RWPE1 (cell line): ENCODE measurements at places on chromosomes 1 and 21.
A peak's percentile ranks its signal among the peaks of the same experiment; 100 is the strongest.

GRCh38 chr1:109327285-109327684, 20.5 kb upstream of the MYBPHL start:
- no peak for DNase-seq

DNA sequence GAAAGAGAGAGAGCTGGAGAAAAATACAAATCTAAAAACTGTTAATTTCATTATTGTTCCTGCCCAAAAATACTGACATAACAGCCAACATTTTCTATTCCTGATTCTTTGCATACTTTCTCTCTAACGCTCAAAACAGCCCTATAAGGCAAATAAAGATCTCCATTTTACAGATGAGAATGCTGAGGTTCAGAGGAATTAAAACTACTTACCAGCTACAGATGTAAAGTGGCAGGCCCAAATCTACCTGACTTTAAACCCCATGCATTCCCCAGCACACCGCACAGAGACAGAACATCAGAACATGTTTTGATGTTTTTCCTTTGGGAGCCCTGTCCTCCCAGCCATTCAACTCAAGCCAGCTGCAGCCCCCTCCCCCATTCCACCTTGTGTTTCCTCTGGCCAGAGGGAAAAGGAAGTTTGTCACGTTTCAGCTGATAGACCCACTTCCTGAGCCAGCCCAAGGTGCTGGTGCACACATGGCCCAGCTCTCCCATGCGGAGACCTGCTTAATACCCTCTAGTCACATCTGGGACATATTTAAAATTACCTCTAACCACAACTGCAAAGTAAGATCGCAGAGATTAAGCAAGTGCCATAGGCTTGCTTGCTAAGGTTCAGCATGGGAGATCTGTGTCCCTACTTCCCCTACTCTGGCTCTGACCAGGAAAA, 133.1 kb upstream of the NFIA start:
- no peak for DNase-seq

DNA sequence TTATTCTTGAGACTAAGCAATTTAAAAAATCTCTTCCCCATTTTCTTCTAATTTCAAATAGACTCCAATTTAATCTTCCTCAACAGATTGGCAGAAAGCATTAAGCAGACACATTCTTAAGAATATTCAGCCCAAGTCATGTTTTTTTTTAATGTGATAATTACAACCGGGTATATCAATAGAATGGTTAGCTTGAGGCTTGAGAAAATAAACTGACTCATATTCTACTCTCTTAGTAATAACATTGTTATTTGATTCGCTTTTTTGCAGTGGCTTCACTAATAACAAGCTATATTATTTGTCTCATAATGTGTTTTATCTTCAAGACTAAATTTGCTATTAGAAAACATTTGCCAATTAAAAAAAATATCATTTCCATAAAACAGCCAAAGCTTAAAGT, 488.6 kb upstream of the RGS18 start:
- peak; percentile 13 for DNase-seq

DNA sequence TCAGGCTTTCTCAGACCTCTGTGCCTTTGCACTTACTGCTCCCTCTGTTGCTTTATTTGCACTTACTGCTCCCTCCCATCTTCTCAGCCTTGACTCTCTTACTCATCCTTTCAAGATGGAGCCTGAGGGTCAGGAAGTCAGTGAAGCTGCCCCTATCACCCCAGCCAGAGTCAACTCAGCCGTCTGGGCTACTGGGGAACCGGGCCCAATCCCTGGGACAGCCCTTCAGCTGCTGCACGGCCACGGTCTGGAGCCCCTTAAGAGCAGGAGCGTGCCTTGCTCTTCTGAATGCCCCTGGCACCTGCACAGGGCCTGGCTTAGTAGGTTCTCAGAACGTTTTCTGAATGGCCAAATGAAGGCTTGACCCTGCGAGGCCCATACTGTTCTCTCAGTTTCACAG, 244.4 kb downstream of the FOXD2 start:
- DNase-seq: no peak

- no peak for DNase-seq
Measured at GRCh38 chr1:18924221-18924691, 21.9 kb upstream of the ALDH4A1 start.

GRCh38 chr1:5758000-5758858, 234.0 kb downstream of the NPHP4 start:
- no peak for DNase-seq

- peak; percentile 80 for DNase-seq
Measured at GRCh38 chr1:32981003-32981901, 16.6 kb upstream of the RNF19B start.

DNA sequence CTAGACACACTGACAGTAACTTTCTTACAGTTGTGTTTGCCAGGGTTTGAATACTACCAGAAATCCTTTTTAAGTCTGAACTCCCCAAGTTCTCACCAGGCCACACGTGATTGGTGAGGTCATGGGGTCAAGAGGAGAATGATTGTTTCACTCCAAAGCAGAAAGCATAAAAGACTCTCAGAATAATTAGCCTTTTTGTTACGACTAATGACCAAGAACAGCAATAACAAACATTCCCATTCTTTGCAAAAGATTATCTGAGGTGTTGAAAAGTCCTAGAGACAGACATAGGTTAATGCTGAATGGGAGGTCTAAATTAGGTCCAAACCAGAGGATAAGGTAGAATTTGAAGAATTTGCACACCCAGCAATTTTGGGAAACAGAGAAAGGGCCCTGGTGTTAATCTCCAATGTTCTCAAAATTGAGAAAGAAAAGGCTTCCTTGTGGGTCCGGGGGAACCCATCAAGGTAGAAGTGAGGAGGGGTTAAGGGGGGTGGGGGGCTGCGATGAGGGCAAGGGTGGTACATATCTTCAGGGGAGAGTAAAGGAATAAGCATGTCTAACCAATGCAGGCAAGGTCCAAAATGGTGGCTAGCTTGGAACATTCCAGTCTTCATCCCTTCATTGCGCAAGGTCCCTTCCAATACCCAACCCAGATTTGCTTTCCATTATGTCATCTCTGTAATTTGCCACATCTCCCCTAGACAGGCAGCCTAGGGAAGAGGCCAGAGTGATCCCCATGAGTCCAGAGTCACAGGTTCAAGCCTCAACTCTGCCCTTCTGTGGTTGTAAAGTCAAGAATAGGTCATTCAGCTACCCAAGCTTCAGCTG, 74.6 kb upstream of the NFIA start:
- no peak for DNase-seq

GRCh38 chr1:203073469-203073868, 12.3 kb downstream of the MYOG start:
- DNase-seq: no peak

DNA sequence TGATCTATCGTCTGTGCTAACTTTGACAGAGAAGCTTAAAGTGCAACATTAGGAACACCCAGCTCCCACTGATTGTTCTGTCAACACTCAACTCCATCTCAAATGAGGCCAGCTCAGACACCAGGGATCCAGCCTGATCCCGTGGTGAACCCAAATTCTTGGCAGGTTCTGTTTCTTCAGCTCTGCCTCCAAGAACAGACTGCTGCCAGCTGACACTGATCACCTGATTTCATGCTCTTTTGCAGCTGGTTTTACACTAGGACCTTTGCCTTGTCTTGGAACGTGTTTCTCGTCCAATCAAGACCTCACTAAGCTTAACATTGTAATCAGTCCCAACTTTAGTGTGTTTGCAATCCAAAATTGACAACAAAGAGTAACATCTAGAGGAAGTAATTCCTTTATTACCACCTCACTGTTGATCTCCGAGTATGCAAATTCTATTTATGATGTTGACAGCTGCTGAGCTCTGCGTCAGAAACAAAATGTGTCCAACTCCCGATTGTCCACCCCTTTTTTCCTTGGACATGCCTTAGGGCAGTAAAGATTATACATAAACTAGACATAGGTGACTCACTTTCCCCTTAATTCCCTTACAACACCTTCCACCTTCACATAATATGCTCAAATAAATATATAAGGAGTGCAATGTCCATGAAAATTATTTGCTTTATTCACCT, 1.6 kb upstream of the HYI start:
- no peak for DNase-seq

- no peak for DNase-seq
Measured at GRCh38 chr1:185578293-185578692, 155.9 kb upstream of the HMCN1 start.

GRCh38 chr1:43062527-43063095, 103.9 kb upstream of the SLC2A1 start:
- DNase-seq: no peak

- peak; percentile 46 for DNase-seq
Measured at GRCh38 chr1:158095737-158096335, 84.9 kb upstream of the CD1D start.

DNA sequence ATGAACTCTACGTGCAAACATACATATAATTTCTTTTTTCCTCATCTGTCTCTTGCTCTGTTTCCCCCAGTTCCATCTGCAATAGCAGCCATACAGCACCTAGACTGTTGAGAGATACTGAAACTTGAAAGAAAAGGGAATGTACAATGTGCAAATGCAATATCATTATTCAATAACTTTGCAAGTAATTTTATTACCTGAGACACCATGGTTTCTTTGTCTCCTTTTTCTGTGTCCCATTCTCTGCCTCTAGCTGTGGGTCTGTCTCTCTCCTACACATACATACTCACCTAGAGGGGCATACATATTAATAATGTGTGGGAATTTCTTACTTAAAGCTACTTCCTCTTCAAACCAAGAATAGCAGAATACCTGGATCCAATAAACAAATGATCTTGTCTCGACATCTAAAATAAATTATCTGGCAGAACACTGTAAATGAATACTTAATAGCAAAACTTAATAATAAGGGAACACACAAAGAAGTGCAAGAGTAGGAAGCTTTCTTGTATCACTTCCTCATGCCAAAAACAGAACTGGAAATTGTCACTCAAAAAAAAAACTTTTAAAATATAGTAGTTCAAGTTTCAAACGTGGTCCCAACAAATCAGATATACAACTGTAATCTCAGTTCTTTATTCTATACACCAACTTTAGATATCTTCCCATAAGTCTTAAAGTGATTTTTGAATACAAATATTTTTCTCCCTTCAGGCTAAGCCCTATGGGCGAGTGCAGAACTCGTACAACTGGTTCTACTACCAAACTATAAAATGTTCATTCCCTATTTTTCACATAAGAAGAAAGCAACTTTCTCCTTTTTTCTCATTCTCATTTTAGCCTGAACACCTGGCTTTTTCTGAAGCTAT, 194.6 kb downstream of the NRIP1 start:
- no peak for DNase-seq

GRCh38 chr1:217712925-217713597, 81.9 kb downstream of the SPATA17 start:
- DNase-seq: peak; percentile 33

DNA sequence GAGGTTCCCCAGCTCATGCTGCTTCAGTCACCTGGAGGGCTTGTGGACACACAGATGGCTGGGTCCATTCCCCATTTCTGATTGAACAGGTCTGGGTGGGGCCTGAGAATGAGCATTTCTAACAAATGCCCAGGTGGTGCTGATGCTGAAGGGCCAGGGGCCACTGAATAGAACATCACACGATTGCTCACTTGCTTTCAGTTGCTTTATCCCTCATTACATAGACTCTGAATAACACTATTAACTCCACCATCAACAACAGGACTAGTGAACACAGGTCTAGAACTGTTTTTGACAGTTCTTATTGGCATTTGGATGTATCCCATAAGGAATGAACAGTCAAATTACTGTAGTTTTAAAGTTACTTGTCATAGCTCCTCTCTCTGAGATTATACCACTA, 12.1 kb downstream of the TRAPPC10 start:
- no peak for DNase-seq

- peak; percentile 57 for DNase-seq
Measured at GRCh38 chr1:89724369-89725010, 91.6 kb downstream of the LRRC8C start.

DNA sequence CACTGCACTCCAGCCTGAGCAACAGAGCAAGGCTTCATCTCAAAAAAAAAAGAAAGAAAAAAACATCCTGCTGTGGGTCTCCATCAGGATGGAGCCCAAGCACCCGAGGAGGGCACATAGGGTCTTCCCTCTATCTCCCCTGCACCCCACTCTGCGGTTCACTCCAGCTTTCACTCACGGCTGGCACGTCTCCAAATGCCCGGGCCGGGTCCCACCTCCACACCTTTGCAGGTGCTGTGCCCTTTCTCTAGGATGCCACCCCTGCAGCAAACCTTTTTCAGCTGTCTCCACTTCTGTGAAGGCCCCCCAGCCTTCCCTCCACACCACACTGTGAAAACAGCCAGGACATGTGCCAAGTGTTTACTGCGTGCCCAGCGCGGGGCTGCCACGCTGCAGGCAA, 22.4 kb upstream of the DDOST start:
- no peak for DNase-seq

GRCh38 chr1:216330262-216330661, 93.0 kb downstream of the USH2A start:
- DNase-seq: peak; percentile 13

DNA sequence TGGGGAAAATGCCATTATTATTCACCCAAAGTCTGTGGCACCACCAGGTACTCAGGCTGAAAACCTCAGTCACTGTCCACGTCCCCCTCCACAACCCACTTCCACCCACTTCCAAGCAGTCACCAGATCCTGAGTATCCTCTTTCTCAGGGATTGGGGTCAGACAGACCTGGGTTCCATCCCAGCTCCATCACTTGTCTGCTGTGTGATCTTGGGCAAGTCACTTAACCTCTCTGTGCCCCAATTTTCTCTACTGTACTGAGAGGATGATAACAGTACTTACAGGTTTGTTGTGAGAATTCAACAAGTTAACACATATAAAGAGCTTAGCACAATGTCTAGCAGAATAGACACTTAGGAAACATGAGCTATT, 29.7 kb upstream of the FOXO6 start:
- DNase-seq: no peak

GRCh38 chr1:182608845-182609610, 4.8 kb upstream of the RGS16 start:
- no peak for DNase-seq

GRCh38 chr1:26434161-26434752, 2.1 kb downstream of the DHDDS start:
- no peak for DNase-seq

DNA sequence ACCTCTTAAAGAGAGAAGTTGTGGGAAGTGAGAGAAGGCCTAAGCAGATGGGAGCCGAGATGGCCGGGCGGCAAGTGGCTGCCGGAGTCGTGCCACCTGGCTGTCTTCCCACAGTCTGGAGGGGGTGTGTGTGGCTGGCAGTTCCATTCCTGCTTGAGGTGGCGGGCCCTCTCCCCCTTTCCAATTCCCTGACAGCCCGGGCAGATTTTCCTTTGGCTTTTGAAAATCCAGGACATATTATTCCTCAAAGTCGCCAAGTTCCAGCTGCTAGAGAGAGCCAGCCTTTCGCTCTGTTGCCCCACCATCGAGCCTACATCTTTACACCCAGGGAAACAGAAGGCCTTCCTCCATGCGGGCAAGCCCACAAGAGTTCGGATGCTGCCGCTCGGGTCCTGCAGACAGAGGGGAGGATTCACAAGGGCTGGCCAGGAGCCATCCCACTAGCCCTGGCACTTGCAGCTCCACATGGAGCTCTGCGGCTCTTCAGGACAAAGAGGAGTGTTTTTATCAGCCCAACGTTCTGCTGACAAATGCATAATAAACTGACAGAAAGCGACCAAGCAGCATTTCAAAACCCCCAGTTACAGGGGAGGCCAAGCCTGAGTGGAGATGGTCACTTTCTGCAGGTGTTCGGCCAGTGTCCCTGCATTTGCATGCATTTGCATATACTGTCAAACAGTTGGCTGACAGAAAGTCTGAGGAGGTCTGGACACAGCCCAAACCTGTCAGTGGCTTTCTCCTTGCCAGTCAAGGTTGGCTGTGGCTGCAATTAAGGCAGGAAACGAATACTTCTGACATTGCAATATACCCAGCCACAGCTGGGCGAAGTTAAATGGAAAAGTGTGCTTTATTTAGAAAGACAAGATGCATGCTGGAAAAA, 45.9 kb downstream of the OLIG1 start:
- DNase-seq: no peak
